Stimulated activated CD8-positive, alpha-beta memory T cell treated with anti-CD3 and anti-CD28 coated beads, Interleukin-4, amount 100 ng/mL, for 1 hour (primary cell): ENCODE measurements at places on chromosomes 4 and X.

GRCh38 chrX:119482041-119482440 lies 13.8 kb downstream of the SLC25A5 start:
- DNase-seq: no peak

GRCh38 chr4:160947653-160948052 lies 1216.1 kb downstream of the FSTL5 start:
- no peak for DNase-seq

GRCh38 chr4:6092131-6092530 lies 73.9 kb upstream of the C4orf50 start:
- no peak for DNase-seq

DNA sequence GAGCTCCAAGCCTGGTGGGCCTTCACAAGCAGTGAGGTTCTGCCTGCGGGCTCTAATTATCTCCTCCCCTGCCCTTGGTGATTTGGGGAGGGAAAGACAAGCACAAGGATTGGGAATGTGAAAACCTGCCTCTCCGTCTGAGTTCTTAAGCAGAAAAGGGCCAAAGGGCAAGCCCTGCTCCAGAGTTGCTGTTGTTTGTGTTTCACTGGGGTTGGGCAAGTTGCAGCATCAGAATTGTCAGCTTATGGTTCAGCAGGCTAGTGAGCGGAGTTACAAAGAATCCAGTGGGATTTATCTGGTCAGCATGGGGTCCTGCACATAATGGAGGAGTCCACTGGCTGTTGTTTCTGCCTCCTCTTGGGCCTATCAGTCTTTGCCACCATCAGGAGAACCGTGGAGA lies 60.5 kb downstream of the NHS start:
- no peak for DNase-seq

DNA sequence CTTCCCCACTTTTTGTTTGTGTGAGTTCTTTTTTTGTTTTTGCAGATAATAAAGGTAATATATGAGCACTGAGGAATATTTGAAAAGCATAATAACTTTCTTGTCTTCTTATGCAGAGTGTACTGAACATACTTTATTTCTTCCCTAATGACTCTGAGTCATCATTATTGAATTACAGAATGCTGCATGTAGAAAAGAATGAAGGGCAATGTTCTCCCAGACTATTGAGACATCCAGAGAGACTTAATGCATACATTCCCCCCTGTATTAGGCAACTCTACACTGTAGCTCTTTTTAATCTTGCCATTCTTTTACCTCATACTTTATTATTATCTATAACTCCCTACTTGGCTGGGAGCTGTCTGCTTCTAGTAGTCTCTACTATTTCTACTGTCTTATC lies 240.5 kb upstream of the ANKRD50 start:
- DNase-seq: no peak

DNA sequence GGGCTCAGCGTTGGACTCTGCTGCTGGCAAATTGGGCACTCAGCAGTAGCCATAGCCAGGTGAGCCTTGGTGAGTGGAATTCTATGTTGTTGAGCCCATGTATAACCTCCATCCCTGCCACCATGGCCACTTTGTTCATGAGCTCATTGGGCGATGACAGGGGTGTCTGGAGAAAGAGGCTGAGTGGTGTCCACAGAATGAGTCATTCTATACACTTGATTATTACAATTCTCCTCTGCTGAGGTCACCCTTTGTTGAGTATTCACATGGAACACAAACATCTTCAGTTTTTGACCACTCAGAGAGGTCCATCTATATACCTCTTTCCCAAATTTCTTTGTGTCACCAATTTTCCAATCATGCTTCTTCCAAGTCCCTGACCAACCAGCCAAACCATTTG lies 1341.7 kb downstream of the PCDH7 start:
- no peak for DNase-seq

GRCh38 chr4:11614426-11614825 lies 185.7 kb upstream of the HS3ST1 start:
- DNase-seq: no peak

GRCh38 chrX:107683124-107683895 lies 55.0 kb downstream of the PRPS1 start:
- no peak for DNase-seq

- DNase-seq: no peak
Measured at GRCh38 chr4:84647312-84647884, 64.5 kb downstream of the CDS1 start.
